ENCODE measurements at places on chromosomes 4 and X.

GRCh38 chrX:42900947-42901346, 123.0 kb upstream of the PPP1R2C start:
- no peak for DNase-seq

DNA sequence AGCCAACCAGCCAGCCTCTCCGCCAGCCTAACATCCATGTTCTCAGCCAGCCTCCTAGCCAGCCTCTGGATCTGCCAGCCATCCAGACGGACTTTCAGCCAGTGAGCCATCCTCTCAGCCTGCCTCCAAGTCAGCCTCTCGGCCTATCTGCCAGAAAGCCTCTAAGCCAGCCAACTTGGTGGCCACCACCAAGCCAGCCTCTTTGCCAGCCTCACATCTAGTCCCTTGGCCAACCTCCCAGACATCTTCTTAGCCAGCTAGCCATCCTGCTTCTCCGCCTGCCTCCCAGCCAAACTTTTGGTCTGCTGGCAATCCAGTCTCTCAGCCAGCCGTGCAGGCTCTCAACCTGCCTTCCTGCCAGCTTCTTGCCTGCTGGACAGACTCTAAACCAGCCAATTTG, 16.4 kb upstream of the ARAP2 start:
- no peak for DNase-seq

DNA sequence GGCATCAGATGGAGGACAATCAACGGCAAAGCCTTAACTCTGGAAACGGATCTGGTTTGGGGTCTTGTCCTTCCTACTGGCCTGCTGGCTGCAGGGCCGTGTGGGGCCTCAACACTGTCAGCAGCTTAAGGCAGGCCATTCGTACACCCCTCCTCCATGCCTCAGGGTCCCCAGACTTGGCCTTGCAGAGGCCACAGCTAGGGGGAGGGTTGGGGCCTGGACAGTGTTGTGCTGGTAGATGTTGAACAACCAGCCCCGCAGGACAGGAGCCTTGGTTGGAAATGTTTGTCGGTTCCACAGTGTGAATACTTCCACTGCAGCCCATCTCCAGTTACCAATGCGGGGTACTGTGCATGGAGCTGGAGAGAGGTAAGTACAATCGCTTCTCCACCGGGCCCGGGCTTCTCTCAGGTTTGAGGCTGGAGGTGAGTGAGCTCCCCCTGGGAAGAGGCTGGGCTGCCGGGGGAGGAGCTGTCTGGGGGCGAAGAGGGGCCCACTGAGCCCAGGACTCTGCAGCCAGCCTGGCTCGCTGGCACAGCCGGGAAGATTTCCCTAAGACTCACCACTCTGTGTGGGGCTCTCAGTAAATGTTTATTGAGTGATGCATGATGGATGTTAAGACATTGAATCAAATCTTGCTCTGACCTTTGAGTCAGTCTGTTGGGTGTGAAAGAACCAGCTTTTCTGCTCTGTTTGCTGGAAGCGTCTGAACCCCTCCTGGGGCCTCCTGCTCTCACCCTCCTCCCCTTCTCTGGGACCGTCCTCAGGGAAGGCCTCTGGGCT, 19.7 kb upstream of the GPR78 start:
- no peak for DNase-seq

DNA sequence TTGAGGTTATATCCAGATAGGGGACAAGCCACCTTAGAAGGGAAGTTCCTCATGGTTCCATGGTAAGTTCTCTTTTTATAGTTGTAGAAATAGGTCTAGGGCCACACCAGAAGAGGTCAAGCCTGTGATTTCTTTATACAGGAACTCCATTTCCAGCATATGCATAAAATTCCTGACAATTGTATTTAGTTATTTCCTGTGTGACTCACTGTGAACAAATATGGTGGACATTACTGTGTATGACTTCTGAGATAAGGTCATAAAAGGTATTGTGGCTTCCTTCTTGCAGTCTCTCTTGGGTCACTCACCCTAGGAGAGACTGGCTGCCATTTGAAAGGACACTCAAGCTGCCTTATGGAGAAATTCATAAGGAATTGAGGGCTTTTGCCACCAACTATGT, 2.2 kb upstream of the C4orf36 start:
- no peak for DNase-seq

- no peak for DNase-seq
Observed at GRCh38 chr4:150938873-150939499, 76.1 kb downstream of the LRBA start.

- no peak for DNase-seq
Observed at GRCh38 chrX:15269120-15269519, 763 bp downstream of the ASB9 start.

- DNase-seq: no peak
Observed at GRCh38 chr4:33386764-33387163, 2666.6 kb downstream of the PCDH7 start.

DNA sequence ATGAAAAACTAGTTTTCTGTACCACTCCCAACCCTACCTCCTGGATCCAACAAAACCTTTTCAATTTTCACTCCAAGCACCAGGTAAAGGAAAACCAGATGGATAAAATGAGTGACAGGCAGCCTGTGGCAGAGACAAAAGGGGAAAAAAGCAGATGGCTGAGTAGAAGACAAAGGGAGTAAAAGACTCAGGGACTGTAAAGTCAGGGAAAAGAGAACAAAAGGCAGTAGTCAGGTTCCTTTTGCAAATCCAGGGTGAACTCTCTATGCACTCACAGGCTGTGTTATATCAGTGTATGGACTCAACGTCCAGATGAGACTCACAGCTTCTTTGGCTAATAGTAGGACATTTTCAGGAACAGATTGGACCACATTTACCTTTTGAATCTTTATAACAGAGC, 54.2 kb downstream of the QRFPR start:
- no peak for DNase-seq

DNA sequence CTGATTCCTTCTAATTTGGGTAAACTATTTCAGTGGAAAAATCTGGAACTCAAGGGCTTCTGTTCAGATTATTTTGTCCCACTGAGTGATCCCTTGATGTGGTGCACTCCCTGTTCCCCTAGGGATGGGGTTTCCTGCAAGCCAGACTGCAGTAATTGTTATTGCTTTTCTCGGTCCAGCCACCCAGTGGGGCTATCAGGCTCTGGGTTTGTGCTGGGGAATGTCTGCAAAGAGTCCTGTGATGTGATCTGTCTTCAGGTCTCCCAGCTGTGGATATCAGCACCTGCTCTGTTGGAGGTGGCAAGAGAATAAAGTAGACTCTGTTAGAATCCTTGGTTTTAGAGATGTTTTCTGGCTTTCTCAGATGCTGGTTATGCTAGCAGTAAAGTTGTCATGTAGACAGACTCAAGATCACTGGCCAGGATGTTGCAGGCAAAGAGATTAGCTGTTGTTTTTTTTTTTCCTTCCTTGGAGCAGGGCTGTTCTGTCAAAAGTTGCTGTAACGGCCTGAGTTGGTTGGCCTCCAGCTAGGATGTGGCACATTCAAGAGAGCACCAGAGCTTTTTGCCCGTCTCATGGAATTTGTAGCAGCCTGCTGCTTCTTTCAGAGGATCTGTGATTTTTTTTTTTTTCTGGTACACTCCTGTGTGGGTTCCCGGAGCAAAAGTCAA, 1314.0 kb downstream of the PCDH19 start:
- DNase-seq: peak; percentile 0

- DNase-seq: no peak
Observed at GRCh38 chr4:99811850-99812249, 4.8 kb upstream of the DAPP1 start.

- DNase-seq: no peak
Observed at GRCh38 chr4:176262243-176262642, 6.8 kb downstream of the ASB5 start.

DNA sequence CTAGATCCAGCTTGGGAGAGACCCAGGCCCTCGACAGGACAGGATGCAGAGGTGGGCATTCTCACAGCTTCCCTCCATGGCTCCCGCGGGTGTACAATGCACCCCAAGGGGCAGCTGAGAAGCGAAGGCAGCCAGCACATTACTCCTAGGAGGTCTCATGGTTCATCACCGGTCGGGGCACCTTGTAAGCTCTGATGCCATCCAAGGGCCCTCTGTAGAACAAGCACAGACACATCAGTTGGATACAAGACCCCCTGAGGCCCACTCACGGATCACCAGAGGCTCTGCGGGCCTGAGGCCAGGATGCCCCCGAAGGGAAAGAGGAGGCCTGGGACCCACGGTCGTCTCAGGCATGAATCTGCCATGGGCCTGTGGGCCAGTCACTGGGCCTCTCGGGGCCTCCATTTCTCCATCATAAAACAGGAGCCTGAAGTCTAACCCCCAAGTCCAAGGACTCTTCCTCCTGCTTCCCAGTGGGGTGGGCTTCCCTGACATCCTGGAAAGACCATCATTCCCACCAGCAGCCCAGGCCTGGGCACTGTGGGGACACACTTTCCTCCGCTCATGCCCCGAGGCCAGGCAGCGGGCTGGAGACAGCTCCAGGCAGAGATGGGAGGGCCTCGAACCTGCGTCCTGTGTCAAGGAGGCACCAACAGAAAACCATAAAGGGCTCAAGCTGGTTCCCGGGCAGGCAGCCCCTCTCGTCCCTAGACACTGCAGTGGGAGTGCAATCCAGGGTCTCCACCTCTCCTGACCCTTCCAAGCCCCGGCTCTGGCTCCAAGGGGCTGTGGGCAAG, 20.1 kb downstream of the HMX1 start:
- DNase-seq: no peak

GRCh38 chr4:15901998-15902397, 36.5 kb downstream of the FGFBP1 start:
- no peak for DNase-seq

DNA sequence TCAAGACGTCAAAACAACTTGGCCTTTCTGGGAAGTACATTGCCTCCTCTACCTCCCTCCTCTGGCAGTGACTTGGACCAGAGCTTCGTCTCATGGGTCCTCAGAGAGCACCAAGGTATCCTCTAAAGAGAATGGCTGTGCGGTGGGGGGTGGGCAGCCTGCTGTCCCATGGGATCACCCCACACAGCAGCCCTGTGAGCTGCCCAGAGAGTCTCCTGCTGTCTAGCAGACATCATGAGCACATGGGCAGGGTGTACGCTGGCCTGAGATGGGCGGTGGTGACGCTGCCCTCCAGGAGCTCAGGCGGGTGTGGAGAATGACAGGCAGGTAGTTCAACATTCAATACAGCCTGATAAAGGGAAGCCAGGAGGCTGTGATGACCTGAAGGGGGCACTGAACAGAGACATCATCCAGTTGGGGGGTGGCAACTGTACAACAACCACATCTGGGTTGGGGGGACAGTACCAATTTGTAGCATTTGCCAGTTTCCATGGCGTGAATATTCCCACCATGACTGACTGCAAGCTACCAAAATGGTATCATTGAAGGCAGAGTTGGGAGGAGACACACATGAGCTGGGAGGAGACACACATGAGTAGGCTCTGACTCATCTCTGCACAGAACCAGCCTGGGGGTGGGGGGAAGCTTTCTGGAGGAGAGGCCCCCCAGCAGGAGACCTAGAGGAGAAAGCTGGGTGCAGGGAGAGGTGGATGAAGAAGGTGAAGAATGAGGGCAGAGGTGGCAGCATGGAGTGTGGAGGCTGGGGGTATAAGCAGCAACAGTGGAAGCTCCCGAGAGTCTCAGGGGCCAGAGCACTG, 35.9 kb downstream of the C4orf50 start:
- no peak for DNase-seq

GRCh38 chrX:118943102-118943501, 31.3 kb upstream of the LONRF3 start:
- no peak for DNase-seq

- peak; percentile 22 for DNase-seq
Observed at GRCh38 chrX:126165721-126166461, at the start of gene DCAF12L2. DCAF12L2 (minus strand) TSS chrX:126166289; CDS start chrX:126165924, 365 bp downstream.

DNA sequence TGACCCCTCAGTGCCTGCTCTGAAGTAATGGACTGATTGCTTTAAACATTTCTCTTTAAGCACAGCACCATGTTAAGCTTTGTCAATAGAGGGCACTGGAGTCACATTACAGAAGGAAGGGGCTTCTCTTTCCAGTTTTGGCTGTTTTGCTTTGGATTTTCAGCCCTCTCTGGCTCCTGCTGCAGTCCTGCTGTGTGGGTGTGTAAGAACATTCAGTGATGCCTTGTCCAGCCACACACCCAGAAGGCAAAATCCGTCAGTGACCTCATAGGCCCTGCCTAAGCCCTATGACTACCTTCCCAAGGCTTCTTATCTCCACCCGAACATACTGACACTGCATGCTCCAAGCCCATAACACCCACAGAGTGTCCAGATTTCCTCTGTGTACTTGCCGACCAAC, 215.3 kb upstream of the CTSO start:
- peak; percentile 86 for DNase-seq

GRCh38 chr4:71533121-71533520, 194.3 kb downstream of the SLC4A4 start:
- DNase-seq: no peak

GRCh38 chr4:4641661-4642495, 100.0 kb upstream of the STX18 start:
- no peak for DNase-seq

DNA sequence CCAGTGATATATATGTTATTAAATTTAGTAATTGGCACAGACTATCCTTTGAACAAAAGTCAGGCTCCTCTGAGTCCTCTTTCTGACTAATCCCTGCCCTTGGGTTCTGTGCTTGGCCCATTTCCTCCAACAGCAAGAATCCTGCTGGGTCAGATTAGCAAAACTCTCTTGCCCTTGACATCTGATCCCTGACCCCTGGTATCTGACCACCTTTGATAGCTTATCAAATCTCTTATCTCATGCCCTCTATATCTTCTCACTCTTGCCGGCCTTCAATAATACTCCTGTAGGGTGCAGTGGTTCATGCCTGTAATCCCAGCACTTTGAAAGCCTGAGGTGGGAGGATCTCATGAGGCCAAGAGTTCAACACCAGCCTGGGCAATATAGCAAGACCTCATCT, 245.5 kb upstream of the FAM47A start:
- no peak for DNase-seq

DNA sequence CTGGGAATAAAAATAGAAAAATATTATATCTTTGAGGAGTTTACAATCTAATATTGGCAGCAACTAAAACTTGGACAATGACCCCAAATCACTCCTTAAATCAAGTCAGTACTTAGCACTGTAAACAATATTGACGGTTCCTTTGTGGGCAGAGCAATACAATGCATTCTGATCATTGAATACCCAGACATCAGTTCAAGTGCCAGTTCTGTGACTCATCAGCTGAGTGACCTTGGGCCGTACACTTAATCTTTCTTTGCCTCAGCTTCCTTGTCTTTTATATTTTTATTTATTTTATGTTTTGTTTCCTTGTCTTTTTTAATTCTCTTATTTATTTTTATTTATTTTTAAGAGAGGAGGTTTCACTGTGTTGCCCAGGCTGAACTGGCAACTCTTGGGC, 112.2 kb upstream of the ANXA3 start:
- DNase-seq: no peak

- DNase-seq: no peak
Observed at GRCh38 chr4:171484681-171485080, 328.5 kb upstream of the GALNTL6 start.

GRCh38 chr4:90542216-90542615, 415.0 kb downstream of the CCSER1 start:
- peak; percentile 39 for DNase-seq

Data from lung (tissue), 17 donors.